ENCODE measurements at places on chromosomes 5 and 9.

GRCh38 chr5:115179030-115179393, 9.3 kb upstream of the TRIM36 start:
- no peak for DNase-seq

- peak; percentile 41 for DNase-seq
Observed at GRCh38 chr9:35606138-35606504, 1.1 kb downstream of the TESK1 start.

DNA sequence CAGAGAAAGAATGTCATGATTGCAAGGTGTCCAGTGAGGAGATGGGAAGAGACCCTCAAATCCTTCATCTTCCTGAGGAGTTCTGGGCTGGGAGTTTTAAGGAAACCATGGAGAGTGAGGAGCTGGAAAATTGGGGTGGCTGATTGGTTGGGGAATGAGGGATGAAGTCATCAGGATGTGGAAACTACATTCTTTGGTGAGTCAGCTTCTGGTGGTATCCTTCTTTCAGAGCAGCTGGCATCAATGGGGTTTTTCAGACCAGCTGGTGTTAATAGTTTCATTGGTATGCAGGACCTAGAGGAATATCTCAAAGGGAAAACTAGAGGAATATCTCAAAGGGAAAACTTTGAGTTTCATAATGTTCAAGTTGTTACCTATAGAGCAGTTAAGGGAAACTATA, 45.2 kb downstream of the RNF180 start:
- DNase-seq: peak; percentile 39

GRCh38 chr9:137070906-137071275, 534 bp upstream of the SAPCD2 start:
- no peak for DNase-seq

- no peak for DNase-seq
Observed at GRCh38 chr5:151787817-151788216, 16.1 kb downstream of the G3BP1 start.

DNA sequence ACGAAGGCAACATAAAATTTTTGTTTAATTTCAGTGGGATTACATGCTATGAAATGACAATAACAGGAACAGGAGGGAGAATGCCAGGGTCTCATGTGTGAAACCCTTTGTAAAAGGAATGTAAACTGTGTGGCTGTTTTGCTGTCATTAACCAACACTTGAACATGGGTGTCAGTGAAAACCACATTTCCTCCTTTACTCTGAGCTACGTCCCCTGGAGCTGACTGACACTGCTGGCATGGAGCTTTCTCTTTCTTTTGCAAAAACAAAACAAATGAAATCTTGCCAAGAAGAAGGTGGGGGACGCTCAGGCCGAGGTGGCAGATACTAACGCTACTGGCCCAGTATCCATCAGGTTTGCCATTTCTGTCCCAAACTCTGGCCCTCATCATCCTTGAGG, 121.4 kb downstream of the DMRT2 start:
- DNase-seq: no peak

GRCh38 chr5:147208134-147208533, 26.7 kb upstream of the STK32A start:
- DNase-seq: no peak

- no peak for DNase-seq
Observed at GRCh38 chr5:142450419-142450818, 125.6 kb upstream of the SPRY4 start.

GRCh38 chr9:69452110-69452782, 127.2 kb downstream of the ENTREP1 start:
- DNase-seq: no peak

GRCh38 chr9:89383721-89384300, 65.5 kb downstream of the SECISBP2 start:
- DNase-seq: no peak

DNA sequence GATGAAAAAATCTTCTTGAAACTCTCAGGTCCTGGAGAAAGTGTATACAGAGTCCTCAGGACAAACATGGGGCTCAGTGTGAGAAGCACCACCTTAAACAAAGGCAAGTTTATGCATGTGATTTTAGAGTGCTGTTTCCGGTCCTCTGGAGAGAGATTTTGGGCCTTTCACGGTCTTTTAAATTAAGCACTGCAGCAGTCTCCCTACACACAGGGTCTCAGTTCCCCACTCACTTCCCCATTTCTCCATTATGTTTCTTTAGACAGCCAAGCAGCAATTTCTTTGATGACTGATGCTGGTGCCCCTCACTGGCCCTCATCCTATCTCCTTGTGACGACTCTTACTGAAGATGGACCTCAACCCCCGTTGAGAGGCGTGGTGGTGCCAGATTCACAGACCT, 220.2 kb upstream of the CLINT1 start:
- DNase-seq: no peak

DNA sequence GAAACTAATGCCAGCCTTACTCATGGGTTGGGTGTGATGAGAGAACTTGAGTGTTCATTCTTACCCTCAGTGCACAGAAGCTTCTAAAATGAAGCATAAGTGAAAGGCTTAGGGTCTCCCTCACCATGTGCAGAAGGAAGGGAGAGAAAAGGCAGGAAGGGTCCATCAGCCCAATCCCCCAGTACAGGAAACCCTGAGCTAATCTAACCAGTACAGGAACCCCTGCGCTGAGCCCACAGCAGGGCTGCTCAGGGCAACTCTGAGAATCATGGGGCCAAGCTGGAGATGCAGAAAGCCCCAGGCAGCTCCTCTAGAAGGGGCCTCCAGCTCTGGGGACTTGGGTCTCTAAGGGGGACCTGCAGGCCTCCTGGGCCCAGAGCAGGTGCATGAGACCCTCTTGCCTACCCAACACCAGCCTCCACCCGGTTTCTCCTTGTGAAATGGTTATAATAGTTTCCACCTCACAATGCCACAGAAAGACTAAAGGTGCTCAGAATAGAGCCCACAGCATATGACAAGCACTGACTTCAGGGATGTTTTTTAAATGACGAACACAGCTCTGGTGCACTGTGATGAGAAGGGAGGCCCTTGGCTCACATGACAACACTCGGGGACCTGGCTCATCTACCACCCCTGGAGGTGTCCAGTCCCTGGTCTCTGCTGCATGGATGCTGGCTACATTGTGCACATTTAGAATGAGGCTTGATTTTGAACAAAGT, 190.1 kb downstream of the ACTL7B start:
- DNase-seq: no peak

DNA sequence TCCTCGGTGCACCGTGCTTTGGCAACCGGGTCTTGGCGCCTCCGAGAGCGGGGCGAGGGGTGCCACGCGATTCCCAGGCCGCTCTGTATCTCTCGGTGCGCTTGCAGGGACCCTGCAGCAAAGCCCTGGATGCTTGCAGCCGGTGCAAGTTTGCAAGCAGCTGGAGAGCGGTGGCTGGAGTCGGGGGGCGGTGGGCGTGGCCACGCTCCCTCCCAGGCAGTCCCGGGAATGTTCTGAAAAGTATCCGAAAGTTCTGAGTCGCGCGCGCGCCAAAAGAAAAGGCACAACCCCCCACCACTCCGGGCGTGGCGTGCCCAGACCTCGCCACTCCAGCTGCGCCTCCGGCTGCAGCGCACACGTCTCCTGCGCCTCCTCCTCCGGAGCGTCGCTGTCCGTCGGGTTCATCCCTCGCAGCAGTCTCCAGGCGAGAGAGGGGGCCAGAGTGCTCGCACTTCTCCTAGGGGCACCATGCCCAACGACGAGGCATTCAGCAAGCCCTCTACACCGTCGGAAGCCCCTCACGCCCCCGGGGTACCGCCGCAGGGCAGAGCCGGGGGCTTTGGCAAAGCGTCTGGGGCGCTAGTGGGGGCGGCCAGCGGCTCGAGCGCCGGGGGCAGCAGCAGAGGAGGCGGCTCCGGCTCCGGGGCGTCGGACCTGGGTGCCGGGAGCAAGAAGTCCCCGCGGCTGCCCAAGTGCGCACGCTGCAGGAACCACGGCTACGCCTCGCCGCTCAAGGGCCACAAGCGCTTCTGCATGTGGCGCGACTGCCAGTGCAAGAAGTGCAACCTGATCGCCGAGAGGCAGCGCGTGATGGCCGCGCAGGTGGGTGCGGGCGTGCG, at the start of gene DMRT1:
Gene DMRT1, plus strand, starts transcription at position 327 of the 839 bp plus-strand sequence. Its CDS starts 142 bp downstream, at position 469.
- peak; percentile 12 for DNase-seq

DNA sequence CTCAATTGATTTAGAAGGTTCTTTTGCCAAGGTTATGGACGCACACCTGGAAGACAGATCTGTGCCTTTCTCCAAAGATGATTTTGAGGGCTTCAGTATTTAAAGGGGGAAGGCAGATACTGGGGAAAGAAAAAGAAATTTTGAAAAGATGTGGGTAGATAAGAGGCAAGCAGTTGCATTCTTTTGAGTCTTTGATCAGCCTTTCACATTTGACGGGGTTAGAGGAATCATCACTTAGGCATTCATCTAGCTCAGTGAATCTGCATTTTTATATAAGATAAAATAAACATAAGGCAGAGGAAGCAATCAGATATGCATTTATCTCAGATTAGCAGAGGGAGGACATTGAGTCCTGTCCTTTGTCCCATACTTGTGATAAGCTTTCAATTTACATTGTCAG, 243.4 kb upstream of the RAI14 start:
- no peak for DNase-seq

- DNase-seq: peak; percentile 85
Observed at GRCh38 chr9:21558615-21559401, 76.7 kb upstream of the IFNE start.

DNA sequence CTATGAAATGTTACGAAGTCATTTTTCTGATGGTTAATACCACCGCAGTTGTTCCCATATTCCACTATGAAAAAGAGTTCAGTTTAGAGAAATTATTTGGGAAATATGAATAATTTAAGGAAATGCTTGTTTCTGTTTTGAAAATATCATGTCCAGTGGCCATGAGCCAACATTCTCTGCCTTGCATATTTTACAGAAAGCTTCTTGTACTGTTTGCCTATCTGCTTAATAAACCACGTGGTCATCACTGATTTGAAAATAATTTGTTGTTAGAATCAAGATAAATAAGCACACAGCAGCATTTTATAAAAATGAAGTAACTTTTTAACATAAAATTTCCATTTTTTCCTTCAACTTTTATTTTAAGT, 381.5 kb upstream of the CDH18 start:
- DNase-seq: no peak

DNA sequence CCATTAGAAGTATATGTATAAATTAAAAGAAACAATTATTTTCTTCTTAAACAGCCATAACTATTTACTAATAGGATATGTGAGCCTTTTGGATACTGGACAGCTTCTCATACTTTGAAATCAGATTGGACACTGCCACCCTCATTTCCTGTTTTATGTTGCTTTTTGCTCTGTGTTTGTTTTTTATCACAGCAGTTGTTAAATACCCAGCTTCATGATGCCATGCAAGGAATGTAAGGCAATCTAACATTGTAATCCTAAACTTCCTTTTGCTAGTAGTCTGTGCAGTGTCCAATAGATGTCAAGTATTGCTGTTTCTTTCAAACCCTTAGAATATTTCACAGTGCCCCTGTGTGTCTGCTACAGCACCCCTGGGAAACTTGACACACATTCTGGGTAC, 56.2 kb downstream of the CNTLN start:
- no peak for DNase-seq

DNA sequence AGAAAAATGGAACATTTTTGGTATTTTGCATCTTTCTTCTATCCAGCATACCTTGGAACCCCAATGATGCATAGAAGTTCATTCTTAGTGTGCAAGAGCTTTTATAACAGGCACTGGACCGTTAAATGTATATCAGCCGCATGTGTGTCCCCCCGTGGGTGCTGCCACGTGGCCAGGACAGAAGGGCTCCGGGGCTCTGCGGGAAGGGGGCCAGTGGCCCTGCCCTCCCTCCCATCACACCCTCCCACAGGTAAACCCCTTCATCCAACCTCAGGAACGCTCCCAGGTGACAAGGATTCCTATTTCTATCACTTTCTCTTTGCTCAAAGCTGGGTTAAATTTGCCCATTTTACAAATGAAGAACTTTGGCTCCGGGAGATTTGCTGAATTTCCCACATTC, 393.4 kb upstream of the IRX4 start:
- DNase-seq: no peak

- DNase-seq: no peak
Observed at GRCh38 chr5:122341087-122341486, 29.1 kb downstream of the SNCAIP start.

- no peak for DNase-seq
Observed at GRCh38 chr5:80092486-80093107, 57.4 kb downstream of the THBS4 start.

DNA sequence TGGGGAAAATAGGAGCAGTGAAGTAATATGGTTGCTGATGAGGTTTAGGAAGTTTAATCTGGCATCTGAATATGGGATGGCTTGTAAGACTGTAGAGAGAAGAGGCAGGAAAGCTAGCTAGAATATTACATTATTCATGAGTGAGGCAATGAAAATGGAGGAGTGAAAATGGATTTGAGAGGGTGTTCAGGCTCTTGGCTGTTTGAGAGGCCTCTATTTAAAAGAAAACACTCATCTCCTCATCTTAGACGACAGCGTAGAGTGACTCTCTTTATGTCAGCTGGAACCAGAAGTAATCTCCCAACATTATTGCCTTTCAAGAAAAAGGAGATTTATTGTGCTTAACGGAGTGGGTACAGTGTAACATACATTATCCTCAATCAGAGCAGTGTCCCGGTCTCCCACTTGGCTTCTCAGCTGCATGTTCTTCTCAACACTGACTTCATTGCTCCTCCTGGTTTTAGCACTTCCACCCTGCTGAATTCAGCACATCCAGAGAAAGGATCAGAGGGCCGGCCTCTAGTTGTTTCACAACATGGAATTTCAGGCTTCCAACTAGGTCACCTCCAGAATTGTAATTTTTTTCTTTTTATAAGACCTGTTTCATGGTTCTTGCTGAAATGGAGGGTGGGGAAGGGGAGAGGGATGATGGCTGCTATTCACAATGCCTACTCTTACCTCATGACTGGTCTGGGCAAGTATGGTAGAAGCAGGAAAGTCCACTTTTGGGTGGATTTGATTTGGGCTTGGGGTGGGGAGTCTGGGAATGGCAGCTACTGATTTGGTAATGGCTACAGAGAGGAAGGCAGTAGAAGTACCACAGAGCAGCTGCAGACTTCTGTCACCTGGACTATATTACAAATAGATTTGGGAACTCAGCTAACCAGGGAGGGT, 52.9 kb upstream of the KIAA1958 start:
- DNase-seq: no peak
